GM12891 (cell line): ENCODE measurements at places on chromosomes 2 and 18.

DNA sequence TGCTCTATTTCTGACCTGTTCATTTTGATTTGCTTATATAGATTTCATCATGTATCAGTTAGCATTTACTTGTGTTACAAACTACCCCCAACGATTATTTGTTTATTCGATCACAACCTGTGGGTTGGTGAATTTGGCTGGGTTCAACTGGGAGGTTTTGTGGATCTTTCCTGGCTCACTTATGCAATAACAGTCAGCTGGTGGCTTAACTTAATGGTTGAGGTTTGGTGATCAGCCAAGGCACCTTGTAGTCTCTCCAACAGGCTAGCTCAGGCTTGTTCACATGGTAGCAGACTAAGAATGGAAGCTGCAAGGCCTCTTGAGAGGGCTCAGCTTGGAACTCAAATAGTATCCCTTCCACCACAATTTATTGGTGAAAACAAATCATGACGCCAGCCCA is 5.4 kb upstream of the PUM2 start:
- DNase-seq: no peak

- no peak for DNase-seq
Measured at GRCh38 chr18:63476668-63477067, at the start of gene SERPINB5. TSS of gene SERPINB5 (plus strand) at chr18:63476958. CDS start at chr18:63484429, 7,471 bp downstream.

GRCh38 chr2:26720322-26721114 is 28.0 kb downstream of the KCNK3 start:
- DNase-seq: no peak

GRCh38 chr2:159797543-159798375 is at the start of gene CD302:
TSS of gene CD302 (minus strand) at chr2:159798208. CDS start at chr2:159798198, 10 bp downstream.
- DNase-seq: peak; percentile 61

DNA sequence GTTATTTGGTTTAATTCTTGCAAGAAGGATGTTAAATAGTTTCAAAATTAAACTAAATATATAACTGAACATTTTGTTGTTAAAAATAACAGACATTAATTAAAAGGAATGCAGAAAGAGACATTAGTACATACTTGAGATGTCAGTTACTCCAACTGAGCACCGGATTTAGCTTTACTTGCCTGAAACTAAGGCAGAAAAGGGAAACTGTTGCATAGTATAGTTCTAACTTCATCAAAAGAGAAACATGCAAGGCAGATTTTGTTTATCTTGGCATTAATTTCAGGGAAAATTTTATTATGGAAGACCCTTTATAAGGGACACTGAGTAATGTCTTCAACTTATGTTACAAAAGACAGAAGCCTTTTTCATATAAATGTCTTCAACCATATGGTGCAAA is 218.3 kb downstream of the STK39 start:
- DNase-seq: no peak

- DNase-seq: no peak
Measured at GRCh38 chr2:239139566-239139965, 261.3 kb downstream of the HDAC4 start.

- DNase-seq: no peak
Measured at GRCh38 chr2:44817256-44817655, 124.2 kb upstream of the SIX3 start.

DNA sequence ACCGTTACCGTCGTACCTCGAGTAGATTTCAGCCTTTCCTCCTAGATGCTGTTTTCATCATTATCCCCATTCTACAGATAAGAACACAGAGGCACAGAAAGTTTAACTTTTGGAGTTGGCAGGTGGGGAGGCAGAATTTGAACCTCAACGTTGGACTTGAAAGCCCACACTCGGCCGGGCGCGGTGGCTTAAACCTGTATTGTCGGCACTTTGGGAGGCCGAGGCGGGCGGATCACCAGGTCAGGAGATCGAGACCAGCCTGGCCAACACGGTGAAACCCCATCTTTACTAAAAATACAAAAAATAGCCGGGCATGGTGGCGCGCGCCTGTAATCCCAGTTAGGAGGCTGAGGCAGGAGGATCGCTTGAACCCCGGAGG is 11.5 kb downstream of the CATIP start:
- no peak for DNase-seq

DNA sequence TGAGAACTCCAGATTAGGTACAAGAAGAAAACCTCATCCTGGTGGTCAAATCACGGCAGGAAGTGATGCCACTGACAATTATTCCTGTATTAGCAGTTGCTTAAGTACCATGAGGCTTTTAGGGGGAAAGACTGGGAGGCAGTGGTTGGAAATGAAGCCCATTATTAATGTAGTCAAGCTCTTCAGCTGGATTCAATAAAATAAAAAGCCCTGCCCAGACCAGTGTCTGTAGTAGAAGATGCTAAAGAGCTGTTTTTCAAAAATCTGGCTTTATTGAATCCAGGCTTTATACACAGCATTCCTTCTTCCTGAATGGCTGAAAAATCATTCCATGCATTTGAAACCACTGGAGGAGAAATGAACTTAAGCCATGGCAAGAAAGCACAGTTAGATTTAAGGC is 155.2 kb downstream of the BCL2 start:
- no peak for DNase-seq

GRCh38 chr2:8288206-8288605 is 393.6 kb upstream of the ID2 start:
- DNase-seq: no peak

GRCh38 chr2:20313659-20314058 is 37.0 kb downstream of the PUM2 start:
- DNase-seq: no peak

DNA sequence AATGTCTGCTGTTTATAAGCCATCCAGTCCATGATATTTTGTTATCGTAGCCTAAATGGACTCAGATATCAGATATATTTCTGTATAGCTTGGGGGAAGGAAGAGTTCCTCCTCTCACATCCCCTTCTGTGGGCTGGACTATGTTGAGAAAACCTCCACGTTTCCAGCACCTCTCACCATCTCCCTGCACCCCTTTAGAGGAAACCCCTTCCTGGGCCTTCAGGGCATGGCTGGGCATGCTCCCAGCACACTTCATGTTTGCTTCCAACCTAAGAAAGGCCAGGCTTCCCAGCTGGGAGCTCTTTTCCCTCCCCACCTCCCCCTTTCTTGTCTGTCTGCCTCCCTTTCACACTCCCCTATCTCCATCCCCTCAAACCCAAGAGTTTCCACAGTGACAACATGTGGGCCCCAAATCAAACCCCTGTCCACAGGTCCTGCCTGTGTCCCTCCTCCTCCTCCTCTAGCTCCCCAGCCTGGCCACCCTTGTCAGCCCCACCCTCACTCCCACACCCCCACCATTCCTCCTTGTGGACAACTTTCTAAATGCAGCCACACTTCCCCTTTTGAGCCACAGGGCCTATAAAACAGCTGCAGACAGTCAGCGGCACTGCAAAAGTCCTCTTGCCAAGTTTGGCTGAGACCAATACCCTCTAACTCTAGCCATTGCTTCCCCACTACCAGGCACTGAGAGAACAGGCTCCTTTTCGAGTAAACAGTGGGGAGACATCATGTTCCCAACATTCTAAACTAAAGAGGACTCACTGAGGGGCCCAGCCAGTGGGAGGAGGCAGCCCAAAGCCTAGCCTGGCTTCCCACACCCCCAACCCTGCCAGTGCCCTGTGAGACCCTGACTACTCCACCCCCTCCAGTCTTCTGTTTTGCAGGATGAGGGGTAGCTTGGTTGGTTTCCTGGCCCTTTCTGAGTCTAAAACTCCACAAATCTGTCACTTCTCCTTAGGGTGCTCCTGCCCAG is 120.5 kb downstream of the ZFP36L2 start:
- DNase-seq: no peak

GRCh38 chr2:207754498-207755383 is 15.0 kb downstream of the FZD5 start:
- DNase-seq: no peak

DNA sequence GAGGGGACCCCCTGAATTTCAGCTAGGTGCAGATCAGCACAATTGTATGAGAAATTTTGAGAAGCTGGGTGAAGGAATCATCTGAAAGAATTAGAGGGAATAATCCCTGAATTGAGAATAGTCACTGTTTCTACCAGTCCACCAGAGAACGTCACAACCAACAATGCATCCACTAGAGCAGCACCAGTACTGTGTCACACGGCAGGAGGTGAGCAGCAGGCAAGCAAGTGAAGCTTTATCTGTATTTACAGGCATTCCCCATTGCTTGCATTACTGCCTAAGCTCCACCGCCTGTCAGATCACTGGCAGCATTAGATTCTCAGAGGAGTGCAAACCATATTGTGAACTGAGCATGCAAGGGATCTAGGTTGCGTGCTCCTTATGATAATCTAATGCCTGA is 40.7 kb downstream of the GDF7 start:
- DNase-seq: no peak

DNA sequence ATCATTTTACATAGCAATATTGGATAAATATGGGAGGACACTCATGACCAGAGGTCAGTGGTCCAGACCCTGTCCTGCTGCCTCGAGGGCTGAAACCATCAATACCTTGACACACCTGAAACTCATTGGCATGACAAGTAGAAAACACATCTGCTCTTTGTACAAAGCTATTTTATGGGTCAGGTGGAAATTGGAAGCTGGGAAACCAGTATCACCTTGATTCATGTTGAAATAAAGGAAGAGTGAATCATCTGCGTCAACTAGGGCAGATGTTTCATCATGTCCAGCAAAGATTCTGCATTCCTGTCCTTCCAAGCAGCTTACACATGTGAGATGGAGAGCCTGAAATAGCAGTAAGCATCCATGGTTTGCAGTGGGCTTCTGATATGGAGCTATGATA is 80.0 kb upstream of the ERBB4 start:
- DNase-seq: no peak

DNA sequence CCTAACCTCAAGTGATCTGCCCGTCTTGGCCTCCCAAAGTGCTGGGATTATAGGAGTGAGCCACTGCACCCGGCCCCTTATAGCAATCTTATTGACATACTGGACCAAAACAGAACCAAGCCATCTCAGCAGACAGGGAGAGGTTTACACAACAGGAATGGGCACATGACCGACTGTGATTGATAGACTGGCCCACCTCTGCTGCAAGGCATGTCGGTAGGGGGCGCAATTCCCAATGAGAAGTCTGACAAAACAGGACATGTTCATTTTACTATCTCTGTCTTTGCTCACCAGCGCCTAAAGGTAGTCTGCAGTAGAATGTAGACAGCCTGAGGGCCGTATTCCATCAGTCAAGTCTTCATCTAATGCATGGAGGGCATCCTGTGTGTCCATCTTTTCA is 2.0 kb downstream of the LYPD6B start:
- no peak for DNase-seq

DNA sequence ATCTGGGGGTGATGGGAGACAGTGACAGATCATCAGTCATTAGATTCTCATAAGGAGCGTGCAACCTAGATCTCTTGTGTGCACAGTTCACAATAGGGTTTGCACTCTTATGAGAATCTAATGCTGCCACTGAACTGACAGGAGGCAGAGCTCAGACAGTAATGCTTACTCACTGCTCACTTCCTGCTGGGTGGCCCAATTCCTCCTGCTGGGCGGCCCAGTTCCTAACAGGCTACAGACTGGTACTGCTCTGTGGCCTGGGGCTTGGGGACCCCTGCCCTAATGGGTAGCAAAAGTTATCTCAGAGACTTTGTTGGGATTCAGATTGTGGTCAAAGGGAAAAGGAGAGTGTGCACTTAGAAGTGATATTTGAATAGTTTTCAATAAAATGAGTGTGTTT is 840.1 kb upstream of the ID2 start:
- DNase-seq: no peak

GRCh38 chr2:45821558-45822271 is 170.2 kb downstream of the PRKCE start:
- no peak for DNase-seq

- no peak for DNase-seq
Measured at GRCh38 chr2:102703748-102704147, 58.1 kb upstream of the TMEM182 start.

DNA sequence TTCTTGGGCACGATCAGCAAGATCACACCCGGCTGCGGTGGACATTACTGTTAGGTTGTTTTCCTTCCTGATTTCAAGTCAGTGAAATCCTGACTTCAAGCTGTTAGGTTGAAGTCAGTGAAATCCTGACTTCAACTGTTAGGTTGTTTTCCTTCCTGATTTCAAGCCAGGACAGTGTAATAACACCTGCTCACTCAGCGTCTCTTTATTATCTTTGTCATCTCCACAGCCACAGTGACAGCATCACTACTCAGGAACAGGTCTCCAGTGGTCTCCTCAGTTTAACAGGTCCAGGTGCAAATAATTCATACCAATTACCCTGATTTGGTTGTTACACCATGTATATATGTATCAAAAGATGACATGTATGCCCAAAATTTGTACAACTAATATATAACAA is 208.1 kb upstream of the REG3G start:
- DNase-seq: no peak

DNA sequence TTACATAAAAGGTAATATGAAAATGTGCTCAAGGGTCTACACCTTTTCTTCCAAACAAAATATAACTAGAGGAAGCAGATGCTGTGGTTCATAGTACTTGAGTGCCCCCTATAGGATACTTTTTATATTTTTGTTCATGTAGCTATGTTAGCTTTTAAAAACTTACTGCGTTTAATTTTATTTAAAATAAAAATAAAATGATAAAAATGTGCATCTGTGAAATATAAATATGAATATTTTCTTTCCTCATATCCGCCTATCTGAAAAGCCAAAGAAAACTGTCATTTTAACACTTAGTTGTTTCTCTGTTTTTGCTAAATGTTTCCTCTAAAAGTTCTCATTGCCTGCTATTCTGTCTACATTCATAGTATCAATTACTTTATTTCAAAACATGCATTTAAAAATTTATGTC is 9.6 kb upstream of the LRP1B start:
- no peak for DNase-seq

DNA sequence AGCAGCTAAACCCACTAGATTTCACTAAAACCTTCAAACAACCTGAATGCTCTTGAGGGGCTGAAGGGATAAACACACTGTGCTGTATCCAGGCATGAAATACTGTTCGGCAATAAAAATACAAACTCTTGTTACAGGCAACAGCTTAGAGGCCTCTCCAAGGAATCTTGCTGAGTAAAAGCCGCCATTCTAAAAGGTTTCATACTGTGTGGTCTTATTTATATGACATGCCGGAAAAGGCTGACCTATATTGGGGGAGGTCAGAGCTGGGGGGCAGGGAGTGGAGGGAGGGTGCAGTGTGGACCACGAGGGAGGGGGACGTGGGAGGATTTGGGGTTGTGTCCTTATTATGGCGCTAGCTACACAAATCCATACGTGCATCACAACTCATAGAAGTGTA is 136.2 kb downstream of the MBP start:
- no peak for DNase-seq

DNA sequence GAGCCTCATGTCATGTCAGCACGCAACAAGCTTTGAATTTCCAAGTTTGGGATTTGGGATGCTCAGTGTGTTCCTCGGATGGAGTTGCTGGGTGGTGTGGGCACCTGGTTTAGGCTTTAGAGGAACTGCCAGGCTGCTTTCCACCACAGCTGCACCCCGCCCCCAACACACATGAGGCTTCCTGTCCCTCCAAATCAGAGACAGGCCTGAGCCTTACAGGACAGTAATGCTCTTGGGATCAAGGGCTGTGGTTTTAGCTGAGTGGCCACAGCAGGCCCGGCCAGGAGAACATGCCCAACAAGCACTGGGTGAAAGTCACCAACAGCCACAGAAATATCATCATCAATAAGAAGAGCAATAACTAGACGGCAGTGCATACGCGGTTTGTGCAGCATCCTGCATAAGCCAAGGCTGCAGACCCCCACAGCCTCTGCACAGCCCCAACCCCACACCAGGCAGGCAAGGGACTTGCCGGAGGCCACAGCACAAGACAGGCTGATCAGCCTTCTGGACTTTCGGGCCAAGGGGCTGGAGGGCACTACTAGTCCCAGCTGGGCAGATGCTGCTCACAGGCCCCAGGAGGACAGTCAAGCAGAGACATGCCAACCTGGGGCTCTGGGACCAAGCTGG is 29.7 kb upstream of the GPC1 start:
- DNase-seq: no peak
